ENCODE measurements at places on chromosomes 3 and 15. TPM values are rescaled to one million over a fixed set of nuclear protein-coding genes. Genes with fewer than 3 reads are reported as not detected.

GRCh38 chr3:19384868-19385267 lies 236.6 kb downstream of the KCNH8 start:
- no peak for DNase-seq

Gene RBMS3
- 9.6 TPM for total RNA-seq

DNA sequence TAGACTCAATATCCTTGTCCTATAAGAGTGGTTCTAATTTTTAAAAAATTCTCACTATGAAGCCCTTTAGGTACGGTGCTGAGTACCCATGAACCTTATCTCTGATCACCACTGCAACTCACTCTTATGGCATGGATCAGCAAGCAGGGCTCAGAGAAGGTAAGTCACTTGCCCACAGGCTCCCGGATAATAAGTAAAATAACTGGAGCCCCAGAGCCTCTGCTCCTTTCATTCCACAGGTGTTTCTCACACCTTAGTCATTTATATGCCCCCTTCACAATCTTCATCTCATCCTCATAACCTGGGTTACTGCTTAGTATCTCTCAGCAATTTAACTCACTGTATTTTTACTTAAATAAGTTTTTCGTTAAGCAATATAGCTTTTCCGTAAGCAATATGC lies 28.4 kb upstream of the AKAP13 start:
- no peak for DNase-seq

Gene KLF15
- total RNA-seq, result 105 TPM

GRCh38 chr15:91589360-91589759 lies 264.1 kb upstream of the SLCO3A1 start:
- no peak for DNase-seq

Gene DPPA4
- 1.8 TPM for total RNA-seq

Data from left lobe of liver (tissue), 2 donors.